ENCODE measurements at places on chromosomes 5 and 9. TPM values are rescaled to one million over a fixed set of nuclear protein-coding genes. Genes with fewer than 3 reads are reported as not detected.

Gene ASPN
- polyA plus RNA-seq, result 10.2 TPM

Gene ZDHHC11B
- 5.4 TPM for polyA plus RNA-seq

Gene DOLPP1
- 20.4 TPM for polyA plus RNA-seq

Gene GSN
- 171 TPM for polyA plus RNA-seq

Gene SLCO4C1
- polyA plus RNA-seq, result 25.7 TPM

Gene RANBP3L
- 8.3 TPM for polyA plus RNA-seq

Gene DDX4
- polyA plus RNA-seq, result 0.10 TPM

Gene KIAA0825
- polyA plus RNA-seq, result 4.0 TPM

Gene C5orf63
- 11.6 TPM for polyA plus RNA-seq

Gene NREP
- polyA plus RNA-seq, result 901 TPM

Gene LECT2
- polyA plus RNA-seq, result 0.79 TPM

Gene CKS2
- 104 TPM for polyA plus RNA-seq

Gene GRXCR2
- polyA plus RNA-seq, result not detected

Gene EIF4E1B
- polyA plus RNA-seq, result not detected

Gene TOPORS
- 37.1 TPM for polyA plus RNA-seq

Gene STPG3
- polyA plus RNA-seq, result 1.6 TPM

Gene SURF2
- 23.0 TPM for polyA plus RNA-seq

Gene RABGAP1
- polyA plus RNA-seq, result 61.9 TPM

Gene PCDHGA8
- polyA plus RNA-seq, result 0.29 TPM
